ENCODE measurements at places on chromosomes 7 and 10.

GRCh38 chr7:116804471-116804870 is 57.9 kb upstream of the CAPZA2 start:
- no peak for DNase-seq

DNA sequence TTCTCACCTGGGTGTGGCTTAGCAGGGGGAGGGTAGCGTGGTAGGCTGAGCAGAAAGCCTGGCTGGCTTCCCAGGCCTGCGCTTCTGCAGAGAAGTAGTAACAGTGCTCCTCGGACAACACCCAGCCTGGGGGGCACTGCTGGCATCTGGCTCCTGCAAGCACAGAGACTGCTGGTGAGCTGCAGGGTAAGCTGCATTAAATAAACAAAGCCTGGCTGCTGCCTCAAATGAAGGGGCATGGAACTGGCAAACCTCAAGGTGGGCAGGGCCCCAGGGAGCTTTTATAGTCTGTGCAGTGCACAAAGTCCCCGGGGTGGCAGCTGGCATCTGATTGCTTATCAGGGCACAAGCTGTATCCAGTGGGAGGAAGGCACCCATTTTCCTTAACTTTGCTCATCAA is 3.9 kb downstream of the KLRG2 start:
- DNase-seq = no peak

GRCh38 chr10:22308390-22308789 is 7.8 kb upstream of the COMMD3 start:
- no peak for DNase-seq

GRCh38 chr7:156496865-156497264 is 143.7 kb upstream of the RNF32 start:
- DNase-seq = no peak

DNA sequence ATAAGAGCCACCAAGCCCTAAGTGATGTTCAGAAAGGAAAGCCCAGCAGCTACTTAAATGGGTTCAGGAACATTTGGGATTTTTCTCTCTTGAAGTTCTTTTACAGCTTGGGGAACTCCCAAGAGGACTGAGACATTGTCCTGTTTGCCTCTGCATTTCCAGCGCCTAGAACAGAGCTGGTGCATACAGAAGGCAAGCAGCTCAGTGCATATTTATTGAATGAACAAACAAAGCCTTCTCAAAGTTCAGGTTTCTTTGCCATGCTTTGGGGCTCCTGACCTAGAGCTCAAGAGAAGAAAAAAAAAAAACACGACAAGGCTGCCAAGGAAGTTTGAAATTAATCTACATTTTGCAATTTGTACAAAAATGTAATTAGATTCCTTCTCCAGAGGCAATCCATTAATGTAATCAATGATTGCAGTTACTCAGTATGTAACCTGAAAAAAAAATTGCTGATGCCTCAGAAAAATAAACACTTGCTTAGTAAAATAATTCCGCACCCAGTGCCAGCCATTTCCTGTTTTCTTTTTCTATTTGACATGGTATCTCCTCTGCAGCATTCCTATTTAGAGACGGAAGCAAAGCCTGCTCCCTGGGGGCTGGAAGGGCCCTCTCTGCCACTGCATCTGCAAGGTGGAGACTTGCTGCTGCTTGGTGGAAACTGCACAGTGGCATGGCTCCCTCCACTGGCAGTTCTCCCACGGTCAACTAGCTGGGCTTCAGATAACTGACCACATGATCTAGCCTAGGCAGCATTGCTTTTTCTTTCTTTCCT is 157.3 kb downstream of the TMEM178B start:
- DNase-seq = no peak

GRCh38 chr10:33244354-33244967 is 90.0 kb downstream of the NRP1 start:
- no peak for DNase-seq

DNA sequence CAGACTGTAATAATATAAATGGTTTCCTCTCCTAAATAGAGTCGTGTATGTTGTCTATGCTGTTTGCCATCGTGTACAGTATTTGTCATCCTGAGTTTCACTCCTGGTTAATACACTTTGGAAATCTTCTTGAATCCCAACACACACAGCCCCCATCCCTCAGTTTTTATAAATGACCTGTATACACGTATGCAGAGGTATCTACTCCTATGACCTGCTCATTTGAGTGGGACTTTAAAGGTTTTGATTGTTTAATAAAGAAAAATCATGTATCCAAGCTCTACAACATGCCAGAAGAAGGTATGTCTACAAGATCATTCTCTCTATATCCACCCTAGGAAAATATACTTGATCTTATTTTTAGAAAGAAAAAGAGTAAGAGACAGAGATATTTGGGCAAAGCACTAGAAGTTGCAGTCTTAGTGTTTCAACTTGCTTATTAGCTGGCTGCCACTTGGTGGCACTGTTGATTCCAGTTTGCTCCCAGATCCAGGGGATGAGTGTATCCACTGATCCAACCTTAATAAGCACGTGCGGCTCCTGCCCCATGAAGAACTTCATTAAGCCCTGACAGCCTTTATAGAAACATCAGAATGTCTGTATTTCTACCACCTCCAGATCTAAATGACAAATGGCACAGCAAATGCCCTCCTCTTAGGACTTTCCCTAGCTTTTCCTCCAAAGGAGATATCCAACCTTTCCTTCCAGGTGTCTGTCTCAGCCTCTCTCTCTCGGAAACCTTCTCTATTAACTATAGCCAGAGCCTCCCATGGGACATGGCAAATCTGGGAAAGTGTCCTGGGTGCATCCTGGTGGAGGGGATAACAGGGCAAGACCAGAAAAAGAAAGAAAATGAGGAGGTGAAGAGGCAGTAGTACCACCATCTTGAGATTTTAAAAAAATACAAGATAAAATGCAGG is 181.6 kb upstream of the NEBL start:
- no peak for DNase-seq

GRCh38 chr7:34946486-34946885 is 90.8 kb downstream of the DPY19L1 start:
- no peak for DNase-seq

- DNase-seq = no peak
These were observed 25.5 kb downstream of the ACADSB start for GRCh38 chr10:123034332-123034731.

DNA sequence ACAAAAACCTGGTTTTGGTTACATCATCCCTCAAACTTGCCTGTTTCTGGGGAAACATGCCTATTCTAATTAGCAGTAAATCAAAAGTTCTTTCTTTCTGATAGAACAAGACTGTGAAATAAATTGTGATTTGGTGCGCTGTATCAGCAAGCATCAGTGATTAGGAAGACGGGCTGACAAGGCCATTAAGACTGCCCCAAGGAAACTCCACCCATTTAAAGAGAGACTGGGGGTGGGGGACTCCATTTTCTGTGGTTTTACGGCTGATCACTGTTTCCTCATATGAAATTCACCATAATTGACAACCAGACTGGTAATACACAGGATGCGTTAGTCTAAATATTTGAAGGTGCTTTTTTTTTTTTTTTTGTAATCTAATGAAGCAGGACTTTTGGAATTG is 68.7 kb downstream of the MBL2 start:
- no peak for DNase-seq

DNA sequence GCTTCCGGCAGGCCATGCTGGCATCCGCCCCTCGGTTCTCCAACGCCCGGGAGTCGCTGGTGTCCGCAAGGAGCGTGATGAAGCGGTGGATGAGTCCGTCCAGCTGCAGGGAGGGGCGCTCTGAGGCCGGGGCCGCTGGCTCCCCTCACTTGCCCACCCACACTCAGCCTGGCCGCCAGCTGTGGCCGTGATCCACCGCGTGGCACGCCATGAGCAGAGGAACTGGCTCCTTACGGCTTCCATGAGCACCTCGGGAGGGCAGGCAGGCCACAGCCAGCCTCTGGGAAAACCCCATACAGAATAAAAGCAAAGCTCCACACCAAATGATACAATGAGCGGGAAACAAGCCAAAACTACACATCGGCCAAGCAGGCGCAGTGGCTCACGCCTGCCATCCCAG is 15.5 kb upstream of the MICALL2 start:
- DNase-seq = no peak

DNA sequence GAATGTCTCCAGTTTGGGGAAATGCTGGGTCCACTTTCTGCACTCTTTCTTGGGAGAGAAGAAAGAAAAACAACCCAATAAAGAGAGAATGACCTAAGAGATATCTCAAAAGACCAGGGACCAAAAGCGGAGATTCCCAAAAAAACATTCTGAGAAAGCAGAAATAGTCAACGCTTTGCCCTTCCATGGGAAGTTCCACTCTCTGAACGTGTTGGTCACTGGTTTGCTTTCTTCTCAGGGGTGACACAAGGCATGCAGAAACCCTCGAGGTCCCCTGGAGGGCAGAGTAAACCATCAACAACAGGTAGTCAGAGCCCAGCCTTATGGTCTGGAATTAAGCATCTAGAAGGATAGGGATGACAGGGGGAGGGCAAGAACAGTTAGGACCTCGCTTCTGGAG is 26.2 kb upstream of the AOAH start:
- no peak for DNase-seq

- DNase-seq = no peak
These were observed 127.2 kb downstream of the NRBF2 start for GRCh38 chr10:63260103-63260859.

DNA sequence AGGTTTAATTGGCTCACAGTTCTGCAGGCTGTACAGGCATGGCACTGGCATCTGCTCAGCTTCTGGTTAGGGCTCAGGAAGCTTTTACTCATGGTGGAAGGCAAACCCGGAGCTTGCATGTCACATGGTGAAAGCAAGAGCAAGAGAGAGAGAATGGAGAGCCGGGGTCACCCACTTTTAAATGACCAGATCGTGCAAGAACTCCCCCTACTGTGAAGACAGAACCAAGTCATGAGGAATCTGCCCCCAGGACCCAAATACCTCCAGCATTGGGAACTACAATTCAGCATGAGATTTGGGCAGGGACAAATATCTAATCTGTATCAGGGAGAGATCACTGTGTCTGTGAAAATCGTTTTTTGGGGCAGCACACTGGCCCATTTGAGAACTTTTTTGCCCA is 110.0 kb upstream of the MYO3A start:
- no peak for DNase-seq

DNA sequence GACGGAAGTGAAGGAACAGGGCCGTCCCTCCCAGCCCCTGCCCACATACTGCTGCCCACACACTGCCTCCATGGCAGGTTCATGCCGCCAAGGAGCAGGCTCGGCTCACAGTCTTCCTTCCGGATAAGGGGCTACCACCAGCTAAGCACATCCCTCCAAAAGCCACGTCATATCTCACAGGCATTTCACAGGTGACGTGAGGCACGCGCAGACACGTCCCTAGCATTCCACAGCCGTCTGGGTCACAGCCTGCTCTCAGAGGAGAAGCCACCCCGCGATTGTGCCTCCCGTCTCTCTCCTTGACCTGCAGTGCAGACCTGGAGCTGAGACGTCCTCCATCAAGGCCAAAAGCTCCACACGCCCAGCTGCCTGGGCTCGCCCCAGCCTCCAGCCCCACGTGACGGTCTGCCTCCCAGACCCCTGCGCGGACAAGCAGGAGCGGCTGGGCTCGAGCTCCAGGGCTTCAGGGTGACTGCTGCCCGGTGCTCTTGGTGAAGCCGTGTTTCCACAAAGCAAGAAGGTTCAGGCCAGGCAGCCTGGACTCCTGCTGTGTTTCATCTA is 114.0 kb downstream of the MAD1L1 start:
- DNase-seq = no peak

DNA sequence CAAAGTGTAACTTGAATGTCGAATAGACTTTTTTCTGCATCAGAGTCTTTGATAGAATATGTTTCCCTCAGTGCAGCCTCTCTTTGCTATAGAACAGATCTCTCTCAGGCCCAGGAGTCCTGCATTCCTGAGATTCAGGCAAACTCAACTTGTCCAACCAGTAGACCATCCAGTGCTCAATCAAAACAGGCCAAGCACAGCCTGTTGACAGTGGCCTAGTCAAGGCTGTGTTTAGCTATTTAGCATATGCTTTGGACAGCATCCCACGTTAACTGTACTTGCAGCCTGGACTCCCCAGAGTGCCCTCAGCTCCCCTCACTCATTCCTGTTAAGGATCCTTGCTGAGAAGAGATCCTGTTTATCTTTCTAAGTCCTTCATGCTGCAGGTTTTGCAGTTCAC is 16.3 kb downstream of the OR6V1 start:
- DNase-seq = no peak

GRCh38 chr7:95469848-95470247 is 15.9 kb upstream of the ASB4 start:
- no peak for DNase-seq

GRCh38 chr10:66886848-66887247 is 39.0 kb upstream of the LRRTM3 start:
- no peak for DNase-seq

DNA sequence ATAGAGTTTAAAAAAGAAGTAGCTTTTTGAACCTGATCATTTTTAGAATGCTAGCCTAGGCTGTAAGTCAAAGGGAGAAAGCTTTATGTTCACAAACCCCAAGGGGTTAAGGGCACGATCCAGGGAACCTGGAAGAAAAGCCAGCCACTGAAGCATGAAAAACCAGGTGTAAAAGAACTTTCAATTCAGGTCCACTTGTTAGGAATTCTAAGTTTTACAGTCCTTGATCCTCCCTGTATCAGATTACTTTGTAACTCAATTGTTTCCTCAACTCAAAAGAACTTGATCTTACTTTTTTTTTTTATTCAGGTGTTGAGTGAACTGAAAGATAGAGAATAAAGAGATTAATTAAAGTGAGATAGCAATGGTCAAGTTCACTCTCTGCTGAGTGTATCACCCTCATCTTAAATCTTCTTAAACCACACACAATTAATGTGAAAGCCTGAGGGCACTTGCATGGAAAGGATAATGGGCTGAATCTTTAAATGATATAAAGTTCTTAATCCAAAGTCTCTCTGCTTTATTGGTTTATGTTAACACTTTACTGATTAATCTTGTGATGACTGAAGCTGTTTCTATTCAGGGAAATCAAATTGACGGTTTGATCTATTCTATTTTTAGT is 672.2 kb upstream of the LRRN3 start:
- DNase-seq = no peak

GRCh38 chr7:30268586-30268985 is 15.8 kb upstream of the ZNRF2 start:
- DNase-seq = no peak

DNA sequence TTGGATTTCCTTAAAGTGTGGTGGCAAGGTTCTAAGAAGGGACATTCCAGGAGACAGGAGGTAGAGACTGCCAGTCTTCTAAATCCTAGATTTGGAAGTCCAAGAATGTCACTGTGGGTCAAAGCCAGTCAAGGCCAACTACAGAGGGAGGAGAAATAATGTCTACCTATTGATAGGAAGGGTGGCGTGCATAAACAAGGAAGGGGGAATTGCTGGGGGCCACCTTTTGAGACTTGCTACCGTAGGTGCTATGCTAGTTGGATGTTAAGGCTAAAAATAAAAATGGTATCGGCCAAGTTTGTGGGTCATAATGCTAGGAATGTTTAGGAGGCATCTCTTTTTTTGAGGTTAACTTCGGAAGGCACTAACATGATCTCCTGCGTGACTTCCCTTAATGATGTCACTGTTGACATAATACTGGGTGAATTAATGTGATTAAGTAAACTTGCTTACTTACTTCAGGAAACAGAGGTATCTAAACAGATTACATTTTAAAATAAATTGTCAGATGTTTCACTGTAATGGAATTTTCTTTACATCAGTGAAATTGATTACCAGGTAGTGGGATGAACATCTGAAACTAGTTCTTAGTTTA is 4.8 kb downstream of the BTRC start:
- DNase-seq = no peak

- no peak for DNase-seq
These were observed 36.3 kb downstream of the SMNDC1 start for GRCh38 chr10:110268442-110268841.
